T-helper 17 cell (primary cell): ENCODE measurements at places on chromosomes 4 and X.
A peak's percentile ranks its signal among the peaks of the same experiment; 100 is the strongest.

DNA sequence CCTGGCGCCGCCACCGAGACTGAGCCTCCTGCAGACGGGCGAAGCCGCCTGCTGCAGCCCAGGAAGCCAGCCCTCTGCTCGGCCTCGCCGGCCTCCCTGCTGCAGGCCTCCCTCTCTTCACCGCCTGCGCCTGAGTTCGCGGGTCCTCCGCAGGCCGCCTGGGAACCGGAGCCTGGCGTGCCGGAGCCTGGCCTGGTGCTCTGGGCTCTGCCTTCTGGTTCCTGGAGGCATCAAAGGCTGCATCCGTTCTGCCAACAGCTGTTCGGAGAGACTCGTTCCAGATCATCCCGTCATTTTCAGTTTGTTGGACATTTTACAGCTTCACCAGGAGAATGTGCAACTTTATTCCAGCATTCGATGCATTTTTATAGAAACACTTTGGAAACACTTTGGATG lies 178.0 kb downstream of the DCLK2 start:
- DNase-seq = no peak

GRCh38 chr4:140426610-140427105 lies 790 bp downstream of the CLGN start:
- no peak for DNase-seq

DNA sequence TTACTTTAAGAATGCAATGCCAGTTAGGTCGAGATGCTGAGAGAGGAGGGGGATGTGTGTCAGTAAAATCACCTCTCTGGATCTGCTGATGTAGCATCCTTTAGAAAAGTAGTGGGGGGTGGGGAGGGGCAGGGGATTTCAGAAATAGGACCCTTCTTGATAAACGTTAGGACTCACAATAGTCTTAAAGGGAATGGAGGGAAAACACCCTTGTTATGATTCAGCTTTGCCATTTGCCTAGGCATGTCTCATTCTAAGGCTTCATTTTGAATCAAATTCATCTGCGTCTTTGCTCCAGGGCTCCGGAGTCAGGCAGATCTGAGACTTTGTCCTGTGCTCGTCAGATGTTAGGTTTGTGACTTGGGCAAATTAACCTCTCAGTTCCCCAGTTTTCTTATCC lies 879 bp downstream of the SH2D1A start:
- DNase-seq = no peak

- no peak for DNase-seq
Measured at GRCh38 chr4:149595500-149595899, 220.1 kb downstream of the IQCM start.

GRCh38 chrX:64206556-64207162 lies 1.2 kb upstream of the AMER1 start:
- DNase-seq = no peak

DNA sequence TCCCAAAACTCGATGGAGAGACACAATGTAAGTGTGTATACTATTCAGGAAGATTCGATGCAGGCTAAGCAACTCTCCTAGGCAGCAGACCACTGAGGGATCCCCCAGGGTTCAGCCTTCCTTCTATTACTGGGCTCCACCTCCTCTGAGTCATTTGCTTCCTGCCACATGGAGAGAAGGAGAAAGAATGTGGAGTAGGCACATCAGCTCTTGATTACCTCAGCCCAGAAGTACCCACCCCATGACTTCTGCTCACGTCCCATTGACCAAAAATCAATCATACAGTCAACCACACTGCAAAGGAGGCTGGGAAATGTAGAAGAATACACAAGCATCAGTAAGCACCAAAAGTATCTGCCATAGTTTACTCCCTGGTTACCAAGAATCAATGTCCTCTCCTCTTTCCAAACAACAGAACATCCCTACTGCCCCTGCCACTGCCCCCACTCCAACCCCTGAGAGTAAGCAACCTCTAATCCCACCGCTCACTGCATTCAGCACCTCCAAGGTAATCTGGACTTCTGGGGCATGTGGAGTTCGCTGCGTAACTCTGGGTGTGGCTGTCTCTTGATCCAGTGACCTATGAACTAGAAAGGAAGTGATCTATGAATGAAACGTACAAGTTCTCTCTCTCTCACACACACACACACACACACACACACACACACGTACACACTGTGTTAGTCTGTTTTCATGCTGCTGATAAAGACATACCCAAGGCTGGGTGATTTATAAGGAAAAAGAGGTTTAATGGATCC lies 91.2 kb upstream of the C1QTNF7 start:
- DNase-seq = no peak

DNA sequence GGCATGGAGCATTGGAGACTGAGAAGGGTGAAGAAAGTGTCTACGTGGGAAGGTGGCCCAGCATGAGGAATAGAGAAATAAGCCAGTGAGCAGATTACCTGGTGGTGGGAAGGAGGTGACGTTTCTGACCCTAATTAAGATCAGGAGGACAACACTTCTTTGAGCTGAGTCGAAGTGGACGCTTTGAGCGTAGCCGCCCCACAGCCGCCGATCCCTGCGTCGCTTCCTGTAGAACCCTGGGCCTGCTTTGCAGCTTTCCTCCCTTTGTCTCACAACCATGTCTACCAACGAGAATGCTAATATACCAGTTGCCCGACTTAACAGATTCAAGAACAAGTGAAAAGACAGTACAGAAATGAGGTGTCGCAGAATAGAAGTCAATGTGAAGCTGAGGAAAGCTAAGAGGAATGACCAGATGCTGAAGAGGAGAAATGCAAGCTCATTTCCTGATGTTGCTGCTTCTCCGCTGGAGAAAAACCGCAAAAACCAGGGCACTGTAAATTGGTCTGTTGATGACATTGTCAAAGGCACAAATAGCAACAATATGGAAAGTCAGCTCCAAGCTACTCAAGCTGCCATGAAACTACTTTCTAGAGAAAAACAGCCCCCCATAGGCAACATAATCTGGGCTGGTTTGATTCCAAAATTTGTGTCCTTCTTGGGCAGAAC lies 6.4 kb upstream of the ANTXR2 start:
- DNase-seq = no peak

GRCh38 chr4:47413521-47413920 lies 50.0 kb downstream of the COMMD8 start:
- DNase-seq = no peak

GRCh38 chr4:181161669-181162068 lies 1081.5 kb upstream of the TENM3 start:
- DNase-seq = no peak

GRCh38 chr4:57344296-57344695 lies 234.1 kb upstream of the IGFBP7 start:
- DNase-seq = no peak

DNA sequence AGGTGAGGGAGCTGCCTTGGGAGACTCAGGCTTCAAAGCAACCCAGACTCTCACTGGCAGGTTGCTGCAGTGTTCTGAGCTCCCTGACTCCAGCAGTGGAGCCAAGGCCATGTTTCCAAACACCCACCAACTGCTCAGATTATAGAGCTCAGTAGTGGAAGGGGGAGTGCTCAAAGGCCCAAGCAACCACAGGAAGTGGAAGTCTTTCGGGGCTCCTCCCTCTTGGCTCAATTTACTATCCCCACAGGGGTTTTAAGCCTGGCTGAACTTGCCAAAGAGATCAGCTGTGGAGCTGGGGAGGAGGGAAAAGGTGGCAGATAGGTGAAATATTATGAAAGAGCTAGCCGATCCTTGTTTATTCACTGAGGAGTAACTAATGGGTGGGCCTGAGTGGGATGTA lies 82.5 kb downstream of the HPRT1 start:
- no peak for DNase-seq

DNA sequence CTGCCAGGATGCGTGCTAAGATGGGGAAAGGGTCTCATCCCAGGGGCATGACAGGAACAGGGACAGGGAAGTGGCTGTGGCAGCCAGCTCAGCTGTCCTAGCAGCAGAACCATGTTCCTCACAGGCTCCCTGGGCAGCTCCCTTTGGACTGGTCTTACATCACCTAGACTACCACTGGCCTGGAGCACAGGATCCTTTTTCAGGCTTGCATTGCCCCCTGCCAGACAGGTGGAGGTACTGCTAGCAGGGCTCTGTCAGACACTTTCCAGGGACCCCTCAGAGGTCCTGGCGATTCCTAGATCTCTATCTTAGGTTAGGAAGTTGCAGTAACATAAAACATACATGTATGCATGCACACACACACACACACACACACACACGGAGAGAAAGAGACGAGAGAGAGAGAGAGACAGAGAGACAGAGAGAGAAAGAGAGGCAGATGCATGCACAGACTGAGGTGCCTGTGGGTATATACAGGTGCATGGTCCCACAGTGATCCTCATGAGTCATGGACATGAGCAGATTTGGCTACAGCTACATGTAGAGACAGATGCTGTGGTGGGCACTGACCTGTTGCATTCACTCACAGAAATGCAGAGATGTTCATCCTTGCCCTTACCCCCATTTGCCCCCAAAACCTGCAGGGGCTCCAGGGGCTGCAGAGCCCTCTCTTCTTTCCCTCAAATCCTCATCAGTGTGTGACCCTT lies 63.6 kb downstream of the STARD8 start:
- no peak for DNase-seq

DNA sequence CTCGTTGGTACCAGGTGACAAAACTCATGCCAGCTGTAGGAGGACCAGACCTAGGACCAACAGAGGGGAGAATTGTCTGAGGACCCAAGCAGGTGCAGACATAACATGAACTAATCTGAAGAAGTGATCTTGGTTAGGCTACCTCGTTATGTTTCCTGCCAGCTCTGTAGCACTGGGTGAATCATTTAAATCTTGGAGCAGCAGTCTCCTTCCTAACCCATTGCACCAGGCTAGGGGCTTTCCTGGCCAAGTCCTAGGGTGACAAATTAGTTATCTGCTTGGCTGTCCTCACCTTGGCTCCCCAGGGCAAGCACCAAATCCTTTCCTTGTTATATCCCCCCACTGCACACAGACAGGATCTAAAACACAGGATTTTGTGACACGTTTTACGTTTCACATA lies 87.8 kb downstream of the WWC2 start:
- DNase-seq = no peak

GRCh38 chrX:115972717-115973116 lies 197.8 kb upstream of the AGTR2 start:
- DNase-seq = no peak

DNA sequence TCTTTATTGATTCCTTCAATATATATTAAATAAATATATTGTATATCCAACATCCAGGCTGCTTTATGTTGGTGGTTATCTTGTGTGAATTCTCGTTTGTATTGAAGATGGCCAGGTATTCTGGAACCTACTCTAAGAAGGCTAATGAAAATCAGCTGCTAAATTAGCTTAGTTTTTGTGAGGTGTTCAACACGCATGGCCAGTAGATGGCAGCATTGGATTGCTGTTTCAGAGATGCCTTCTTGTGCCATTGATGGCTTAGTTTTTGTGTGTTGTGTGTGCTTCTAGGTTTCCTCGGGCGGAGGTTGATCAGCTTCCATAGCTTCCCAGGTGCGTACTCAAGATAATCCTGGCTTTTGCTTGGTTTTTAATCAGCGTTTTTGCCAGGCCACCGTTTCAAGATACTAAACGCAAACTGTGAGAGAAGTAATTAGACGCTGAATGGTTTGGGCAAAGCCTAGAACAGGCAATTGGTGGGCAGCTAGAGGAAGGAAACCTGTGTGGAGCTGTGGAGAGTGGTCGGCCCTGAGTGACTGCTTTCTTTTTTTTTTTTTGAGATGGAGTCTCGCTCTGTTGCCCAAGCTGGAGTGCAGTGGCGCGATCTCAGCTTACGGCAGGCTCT lies 15.1 kb downstream of the NOCT start:
- peak; percentile 61 for DNase-seq

DNA sequence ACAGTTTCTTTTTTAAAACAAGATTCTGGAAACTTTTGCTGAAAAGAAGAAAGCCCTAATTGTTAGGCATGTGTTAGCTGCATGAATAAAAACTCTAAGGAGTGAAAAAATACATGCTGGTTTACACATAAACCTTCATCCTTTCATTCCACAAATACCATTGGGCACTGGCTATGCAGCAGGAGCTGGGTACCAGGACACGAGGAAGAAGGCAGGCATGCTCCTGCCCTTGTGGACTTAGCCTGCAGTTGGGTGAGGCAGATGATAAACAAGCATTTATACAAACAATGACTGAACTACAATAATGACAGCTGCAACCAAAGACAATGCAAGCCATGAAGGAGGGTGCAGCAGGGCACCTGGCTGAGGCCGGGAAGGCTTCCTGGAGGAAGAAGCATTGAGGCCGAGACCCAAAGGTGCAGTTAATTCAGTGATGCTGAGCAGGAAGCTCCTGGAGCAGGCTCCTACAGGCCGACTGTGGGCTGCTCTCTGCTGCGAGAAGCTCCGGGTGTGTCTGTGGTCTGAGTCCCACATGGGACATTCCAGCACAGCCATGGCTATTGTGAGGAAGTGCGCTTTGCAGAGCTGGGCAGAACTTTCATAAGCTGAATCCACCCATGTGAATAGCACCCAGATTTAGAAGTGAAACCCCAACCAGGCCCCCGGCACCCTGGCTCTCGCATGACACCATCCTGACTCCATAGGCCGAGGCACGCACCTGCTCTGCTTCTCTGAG lies 44.0 kb upstream of the MXD4 start:
- no peak for DNase-seq

DNA sequence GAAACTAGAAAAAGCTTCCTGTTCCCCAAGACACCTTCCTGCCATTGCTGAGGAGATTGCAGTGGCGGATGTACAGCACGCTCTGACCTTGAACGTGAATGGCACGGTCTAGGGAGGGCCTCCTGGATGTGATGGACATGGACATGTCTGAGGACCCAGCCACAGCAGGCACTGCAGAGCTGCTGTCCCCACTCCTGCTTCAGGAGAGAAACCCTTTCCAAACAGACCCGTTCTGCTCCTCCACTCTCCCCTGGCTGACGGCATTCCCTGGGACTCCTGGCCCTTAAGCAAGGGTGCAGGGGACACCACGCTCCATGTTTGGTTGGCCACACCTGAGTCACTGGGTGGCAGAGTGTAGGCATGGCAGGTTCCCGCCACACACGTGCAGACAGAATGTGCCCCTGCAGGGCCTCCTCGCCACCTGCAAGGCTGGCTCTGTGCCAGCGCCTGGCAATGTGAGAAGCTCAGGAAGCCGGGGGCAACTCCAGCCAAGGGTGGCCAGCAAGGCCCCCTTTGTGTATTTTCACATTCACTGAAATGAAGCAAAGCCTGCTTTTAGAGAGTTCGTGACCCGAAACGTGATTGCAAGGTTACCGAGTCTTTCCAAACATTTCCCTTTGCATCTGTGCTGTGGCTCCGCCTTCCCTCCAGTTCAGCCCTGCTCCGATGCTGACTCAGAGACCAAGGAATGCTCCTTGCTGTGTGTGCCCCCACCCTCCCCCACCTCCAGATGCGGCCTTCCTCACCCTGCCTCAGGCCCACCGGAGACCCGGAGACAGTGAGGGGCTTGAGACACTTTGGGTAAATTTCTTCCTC lies 46.1 kb downstream of the HTRA3 start:
- no peak for DNase-seq

DNA sequence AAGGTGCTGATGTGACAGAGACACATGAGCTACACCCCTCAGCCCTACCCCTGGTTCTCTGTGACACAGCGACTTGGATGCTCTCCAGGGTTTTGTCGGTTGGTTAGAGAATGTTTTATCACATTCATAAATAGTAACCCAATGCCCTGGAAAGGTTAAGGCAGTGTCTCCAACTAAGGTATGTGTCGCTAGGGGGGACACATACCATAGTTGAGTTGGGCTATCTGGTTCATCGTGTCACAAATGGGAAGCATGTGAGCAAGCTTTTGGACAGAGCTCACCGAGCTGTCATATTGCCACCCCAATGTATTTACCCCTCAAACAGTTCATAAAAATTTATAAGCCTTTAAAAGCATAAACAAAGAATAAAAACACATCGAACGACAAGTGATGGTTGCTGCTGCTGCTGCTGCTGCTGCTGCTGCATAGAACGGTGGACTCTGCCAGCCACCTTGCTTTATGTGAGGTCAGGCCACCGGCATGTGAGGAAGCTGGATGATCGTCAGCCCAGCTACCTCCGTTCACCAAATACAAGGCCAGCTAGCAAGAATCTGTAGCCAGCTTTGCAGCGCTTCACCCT lies 55.9 kb downstream of the STOX2 start:
- no peak for DNase-seq
